ENCODE measurements at places on chromosomes 2 and 18. TPM values are rescaled to one million over a fixed set of nuclear protein-coding genes. Genes with fewer than 3 reads are reported as not detected.
A peak's percentile ranks its signal among the peaks of the same experiment; 100 is the strongest.

Gene CROCC2
- not detected for total RNA-seq

GRCh38 chr2:42957861-42958301, 165.5 kb upstream of the HAAO start:
- DNase-seq, result no peak

- peak; percentile 60 for DNase-seq
Measured at GRCh38 chr2:43129676-43130547, 96.5 kb downstream of the ZFP36L2 start.

DNA sequence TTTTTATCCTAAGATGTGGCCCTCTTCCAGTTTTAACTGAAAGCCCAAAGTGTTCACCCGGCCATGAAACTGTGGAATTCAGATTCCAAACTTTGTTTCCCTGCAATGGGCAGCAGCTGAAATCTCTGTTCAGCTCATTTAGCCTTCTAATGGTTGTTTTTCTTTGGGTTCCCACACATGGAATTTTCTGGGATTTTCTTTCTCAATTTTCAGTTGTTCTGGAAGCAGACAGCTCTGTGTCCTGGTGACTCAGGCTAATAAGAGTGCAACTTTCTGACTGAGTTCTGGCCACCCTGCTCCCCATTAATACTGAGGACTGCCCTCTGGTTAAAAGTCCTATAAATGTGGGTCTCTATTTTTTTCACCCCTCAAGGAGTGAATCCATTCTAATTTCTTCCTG, 78.5 kb downstream of the PMS1 start:
- no peak for DNase-seq

GRCh38 chr18:62741584-62741983, 26.2 kb downstream of the PHLPP1 start:
- no peak for DNase-seq

DNA sequence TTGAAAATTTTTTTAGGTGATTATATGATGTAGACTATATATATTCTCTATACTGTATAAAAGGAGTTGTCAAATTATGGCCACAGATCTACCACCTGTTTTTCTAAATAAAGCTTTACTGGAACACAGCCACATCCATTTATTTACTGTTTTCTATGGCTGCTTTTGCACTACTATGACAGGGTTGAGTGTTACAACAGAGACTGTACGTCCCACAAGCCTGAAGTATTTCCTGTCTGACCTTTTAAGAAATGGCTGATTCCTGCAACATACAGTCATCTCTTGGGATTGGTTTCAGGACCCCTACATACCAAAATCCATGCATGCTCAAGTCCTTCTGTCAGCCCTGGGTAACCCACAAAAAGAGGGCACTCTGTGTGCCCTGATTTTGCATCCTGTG, 508.3 kb downstream of the TSN start:
- DNase-seq, result no peak

GRCh38 chr2:138596403-138596802, 94.8 kb downstream of the SPOPL start:
- DNase-seq, result no peak

DNA sequence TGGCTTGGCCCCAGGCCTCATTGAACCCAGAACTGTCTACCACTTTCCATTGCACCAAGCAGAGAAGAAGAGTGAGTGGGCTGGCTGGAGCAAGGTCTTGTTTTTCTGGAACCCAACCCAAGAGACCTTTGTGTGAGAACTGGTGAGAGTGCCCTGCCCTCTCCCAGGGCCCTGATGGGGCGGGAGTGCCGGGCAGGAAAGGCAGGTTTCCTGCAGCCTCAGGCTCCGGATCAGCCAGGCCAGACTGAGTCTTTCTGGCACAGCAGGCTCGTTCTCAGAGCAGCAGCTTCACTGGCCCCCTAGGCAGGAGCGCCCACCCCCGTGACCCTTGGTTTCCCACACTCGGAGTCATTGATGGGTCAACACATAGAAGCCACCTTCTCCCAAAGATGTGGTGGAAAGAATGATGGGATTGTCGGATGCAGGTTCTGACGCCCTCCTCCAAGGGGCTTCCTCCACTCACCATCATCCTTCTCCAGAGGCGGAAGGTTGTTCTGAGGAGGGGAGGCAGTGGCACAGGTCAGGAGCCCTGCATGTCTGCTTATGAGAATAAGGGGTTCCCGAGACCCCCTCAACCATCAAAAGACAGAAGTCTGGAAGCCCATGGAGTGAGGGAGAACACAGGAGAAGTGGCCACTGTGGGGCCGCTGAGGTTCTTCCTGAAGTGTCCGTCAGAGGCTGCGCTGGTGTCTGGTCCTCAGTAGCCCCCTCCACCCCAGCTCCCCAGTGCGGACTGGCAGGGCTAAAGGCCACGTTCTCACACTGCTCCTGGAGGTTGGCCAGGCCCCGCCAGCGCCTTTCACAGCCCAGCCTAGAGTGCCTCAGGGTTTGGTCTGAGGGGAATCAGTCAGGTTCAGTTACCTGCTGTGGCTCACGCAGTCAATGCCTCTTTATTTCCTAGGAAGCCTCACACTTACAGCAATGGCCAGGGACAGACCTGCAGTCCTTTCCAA, 62.8 kb upstream of the LAPTM4A start:
- DNase-seq, result peak; percentile 41

DNA sequence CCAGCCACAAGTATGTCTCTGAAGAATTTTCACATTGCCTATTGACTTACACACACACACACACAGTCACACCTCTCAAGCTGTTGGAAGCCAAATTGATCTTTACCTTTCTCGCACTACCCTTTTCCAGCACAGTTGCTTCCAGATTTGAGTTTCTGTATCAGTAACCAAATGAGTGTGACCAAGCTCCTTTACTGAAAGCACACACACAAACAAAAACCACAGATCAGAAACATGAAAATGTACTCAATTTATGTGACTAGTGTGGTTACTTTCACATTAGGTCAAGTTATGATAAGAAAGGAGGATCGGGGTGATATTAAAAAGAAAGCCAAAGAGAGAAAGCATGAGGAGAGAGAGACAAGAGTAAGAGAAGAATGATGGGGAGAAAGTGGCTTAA, 993.9 kb upstream of the POU3F3 start:
- no peak for DNase-seq

DNA sequence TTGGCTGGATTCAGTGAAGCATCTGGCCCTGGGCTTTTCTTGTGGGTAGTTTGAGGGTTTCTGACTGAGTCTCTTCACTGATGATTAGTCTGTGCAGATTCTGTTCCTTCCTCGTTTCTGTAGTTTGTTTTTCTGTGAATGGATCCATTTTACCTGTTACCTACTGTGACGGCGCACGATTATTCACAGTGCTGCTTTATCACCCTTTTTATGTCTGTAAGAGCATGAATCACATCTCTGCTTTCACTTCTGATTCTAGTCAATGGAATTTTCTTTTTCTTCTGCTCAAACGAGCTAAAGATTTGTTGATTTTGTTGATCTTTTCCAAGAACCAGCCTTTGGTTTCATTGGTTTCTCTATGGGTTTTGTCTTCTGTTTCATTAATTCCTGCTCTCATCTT, 60.8 kb downstream of the SLC66A2 start:
- no peak for DNase-seq

- peak; percentile 32 for DNase-seq
Measured at GRCh38 chr18:34707670-34708069, 2.4 kb upstream of the DTNA start.

- no peak for DNase-seq
Measured at GRCh38 chr2:131584380-131584779, 56.7 kb downstream of the CCDC74A start.

DNA sequence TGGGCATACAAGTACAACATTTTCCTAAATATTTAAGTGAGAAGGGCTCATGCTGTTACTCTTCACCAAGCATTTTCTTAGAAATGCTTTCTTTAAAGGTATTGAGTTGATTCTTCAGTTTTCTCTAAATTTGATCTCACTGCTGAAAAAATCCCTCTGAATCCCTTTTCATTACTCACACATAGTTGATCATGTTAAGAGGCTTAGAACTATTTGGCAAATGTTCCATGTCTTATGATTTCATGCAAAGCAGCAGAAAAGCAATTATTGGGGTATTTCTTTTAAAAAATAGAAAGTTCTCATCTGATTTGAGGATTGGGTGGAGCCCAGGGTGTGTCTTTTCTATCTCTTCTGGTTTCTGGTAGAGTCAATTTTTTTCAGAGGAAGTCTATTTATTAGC, 1079.8 kb upstream of the ZEB2 start:
- no peak for DNase-seq

DNA sequence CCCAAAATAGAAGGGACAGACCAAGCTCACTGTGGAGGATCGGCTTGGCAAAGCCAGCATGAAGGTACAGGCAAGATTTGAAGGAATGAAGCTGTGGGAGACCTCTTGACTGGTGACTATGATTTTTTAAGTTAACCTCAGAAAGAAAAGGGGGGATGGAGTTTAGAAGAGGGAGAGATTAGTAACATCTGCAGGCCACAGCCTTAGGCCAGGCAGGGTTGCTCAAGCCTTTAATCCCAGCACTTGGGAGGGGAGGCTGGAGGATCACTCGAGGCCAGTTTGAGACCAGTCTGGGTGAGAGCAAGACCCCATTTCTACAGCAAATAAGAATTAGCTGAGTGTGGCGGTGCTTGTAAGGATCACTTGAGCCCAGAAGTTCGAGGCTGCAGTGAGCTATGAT, 46.6 kb downstream of the ZNF532 start:
- no peak for DNase-seq

DNA sequence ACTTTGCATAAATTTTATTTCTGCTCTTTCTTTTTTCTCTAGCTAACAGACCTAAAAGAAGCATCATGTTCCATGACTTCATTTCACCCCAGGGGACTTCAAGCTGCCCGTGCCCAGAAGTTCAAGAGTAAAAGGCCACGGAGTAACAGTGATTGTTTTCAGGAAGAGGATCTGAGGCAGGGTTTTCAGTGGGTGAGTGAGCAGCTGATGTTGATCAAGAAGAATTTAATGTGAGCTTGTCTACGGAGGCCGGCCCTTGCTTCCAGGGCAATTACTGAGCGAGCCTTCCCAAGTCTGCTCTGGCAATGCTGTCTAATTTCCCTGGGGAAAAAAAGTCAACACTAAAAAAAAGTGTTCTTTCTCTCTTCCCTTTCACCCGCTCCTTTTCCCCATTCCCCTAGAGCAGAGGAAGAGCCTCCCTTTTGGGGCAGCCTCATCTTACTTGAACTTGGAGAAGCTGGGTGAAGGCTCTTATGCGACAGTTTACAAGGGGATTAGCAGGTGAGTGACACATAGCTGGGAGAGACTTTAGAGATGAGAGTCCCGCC, 1.2 kb downstream of the CDK15 start:
- no peak for DNase-seq

DNA sequence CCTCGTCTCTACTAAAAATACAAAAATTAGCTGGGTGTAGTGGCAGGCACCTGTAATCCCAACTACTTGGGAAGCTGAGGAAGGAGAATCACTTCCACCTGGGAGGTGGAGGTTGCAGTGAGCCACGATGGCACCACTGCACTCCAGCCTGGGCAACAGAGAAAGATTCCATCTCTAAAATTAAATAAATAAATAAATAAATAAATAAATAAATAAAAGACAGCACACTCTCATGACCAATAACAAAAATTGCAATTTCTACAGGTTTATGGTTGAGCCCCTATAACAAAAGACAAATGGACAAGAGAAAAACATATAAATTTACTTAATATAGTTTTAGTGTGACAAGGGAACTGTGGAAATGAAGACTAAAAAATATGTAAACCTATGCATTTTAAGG, 384.1 kb downstream of the CDH19 start:
- no peak for DNase-seq
